Nucleus accumbens (tissue), 56 donors: ENCODE measurements at places on chromosomes 11 and 22.
A peak's percentile ranks its signal among the peaks of the same experiment; 100 is the strongest.

GRCh38 chr22:44825310-44826150, 73.2 kb downstream of the ARHGAP8 start:
- no peak for DNase-seq

- DNase-seq, result peak; percentile 21
Observed at GRCh38 chr11:3091846-3092602, 34.8 kb upstream of the CARS1 start.

DNA sequence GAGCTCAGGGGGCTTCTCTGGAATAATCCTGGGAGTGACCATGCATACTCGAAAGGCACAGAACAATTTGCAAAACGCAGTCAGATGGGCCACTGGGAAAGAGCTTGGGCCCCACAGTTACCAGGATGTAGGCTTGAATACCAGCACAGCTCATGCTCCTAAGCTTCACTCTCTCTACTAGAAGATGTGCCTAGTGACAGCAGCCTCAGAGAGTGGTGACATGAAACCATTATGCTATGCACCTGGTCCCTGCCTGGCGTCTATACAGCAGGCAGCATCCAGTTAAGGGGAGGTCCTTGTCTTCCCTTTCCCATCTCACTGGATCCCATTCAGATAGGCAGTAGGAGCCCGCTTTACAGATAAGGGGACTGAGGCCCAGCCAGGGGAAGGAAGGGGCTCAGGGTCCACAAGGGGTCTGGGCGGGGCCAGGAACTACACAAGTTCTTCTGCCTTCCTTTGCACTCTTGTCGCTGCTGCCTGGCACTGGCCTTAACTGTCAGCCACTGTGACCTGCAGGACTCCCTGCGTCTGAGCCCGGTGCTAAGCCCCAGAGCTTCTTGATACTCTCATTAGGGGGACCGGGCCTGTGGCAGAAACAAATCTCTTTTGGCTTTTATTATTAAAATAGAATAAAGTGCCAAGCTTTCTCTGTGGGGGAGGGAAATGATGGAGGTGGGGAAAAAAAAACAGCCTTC, 21.2 kb upstream of the RASD2 start:
- no peak for DNase-seq

DNA sequence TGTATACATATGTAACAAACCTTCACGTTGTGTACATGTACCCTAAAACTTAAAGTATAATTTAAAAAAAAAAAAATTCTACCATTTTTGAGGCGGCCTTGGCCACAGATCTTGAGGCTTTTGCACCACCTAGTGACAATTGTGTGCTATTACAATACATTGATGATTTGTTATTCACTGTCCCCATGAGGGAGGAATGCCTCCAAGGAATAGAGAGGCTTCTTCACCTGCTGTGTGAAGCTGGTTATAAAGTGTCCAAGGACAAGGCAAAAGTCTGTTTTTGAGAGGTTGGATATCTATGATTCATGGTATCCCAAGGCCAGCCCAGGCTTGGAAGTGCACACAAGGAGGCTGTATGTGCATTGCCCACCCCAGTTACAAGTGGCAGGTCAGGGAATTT, 30.7 kb downstream of the SLC22A25 start:
- DNase-seq, result no peak

GRCh38 chr11:60868682-60869450, 1.5 kb downstream of the ZP1 start:
- no peak for DNase-seq

DNA sequence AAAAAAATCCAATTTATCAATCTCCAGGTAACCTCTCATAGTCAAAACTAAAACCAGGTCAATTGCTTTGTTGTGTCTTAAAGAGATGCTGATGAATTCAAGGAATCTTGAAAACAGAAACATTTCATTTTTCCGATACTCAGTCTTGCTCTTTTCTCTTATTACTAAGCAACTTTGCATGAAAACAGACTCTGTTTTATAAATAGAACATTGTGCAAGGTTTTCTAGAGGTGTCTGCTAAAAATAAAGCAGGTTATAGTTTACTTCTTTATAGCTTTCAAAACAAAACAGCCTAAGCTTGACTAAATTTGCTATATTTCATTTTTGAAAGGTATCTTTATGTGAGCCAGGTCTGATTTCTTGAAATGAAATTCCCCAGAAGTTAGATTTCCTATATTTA, 109.3 kb downstream of the ARL14EP start:
- DNase-seq, result no peak

GRCh38 chr11:15327786-15328231, 213.1 kb downstream of the INSC start:
- DNase-seq, result peak; percentile 22

DNA sequence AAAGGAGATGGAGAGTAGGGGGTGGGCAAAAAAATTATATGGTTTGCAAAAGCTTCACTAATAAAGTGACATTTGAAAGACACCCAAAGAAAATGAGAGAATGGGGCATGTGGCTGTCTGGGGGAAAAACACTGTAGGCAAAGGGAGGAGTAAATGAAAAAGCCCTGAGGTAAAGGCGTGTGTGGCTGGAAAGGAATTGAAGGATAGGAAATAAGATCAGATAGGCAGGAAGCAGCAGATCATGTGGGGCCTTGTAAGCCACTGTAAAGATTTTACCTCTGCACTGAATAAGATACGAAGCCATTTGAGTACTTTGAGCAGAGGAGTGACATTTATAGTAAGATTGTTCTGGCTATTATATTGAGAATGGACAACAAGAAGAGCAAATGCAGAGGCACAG, 49.8 kb upstream of the FDX1 start:
- DNase-seq, result no peak
